ENCODE measurements at places on chromosomes 7 and 10. TPM values are rescaled to one million over a fixed set of nuclear protein-coding genes. Genes with fewer than 3 reads are reported as not detected.

- no peaks in the 10 kb centered on the region for H3K36me3 ChIP-seq
- DNase-seq: no peak
- no peak overlapping the region for H3K27ac ChIP-seq
- H3K4me1 ChIP-seq: no peaks in the 10 kb centered on the region
- H3K4me3 ChIP-seq: no peak overlapping the region
Measured at GRCh38 chr7:141788296-141788695, 1.7 kb upstream of the TAS2R5 start.

DNA sequence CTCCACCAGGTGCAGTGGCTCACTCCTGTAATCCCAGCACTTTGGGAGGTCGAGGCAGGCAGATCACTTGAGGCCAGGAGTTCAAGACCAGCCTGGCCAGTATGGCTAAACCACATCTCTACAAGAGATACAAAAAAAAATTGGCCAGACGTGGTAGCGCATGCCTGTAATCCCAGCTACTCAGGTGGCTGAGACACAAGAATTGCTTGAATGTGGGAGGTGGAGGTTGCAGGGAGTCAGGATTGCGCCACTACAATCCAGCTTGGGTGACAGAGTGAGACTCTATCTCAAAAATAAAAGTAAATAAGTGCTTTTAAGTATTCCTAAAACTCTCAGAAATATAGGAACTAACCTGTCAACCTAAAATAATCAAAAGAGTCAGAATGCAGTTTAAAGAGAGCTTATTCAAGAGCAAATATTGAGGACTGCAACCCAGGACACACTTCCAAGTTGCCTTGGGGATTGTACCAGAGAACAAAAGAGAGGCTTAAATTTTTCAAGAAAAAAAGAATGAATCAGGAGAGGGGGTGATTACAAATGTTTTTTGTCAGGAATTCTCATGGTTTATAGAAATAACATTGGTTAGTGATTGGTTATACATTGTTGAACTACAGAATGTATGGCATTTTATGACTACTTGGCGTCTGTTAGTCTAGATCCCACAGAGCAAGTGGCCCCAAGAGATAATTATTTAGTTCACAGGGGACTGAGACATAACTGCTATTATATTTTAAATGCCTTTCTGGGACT, 33.2 kb upstream of the PPP1R9A start:
- H3K4me1 ChIP-seq: no peaks in the 10 kb centered on the region
- no peak overlapping the region for H3K4me3 ChIP-seq
- H3K36me3 ChIP-seq: no peaks in the 10 kb centered on the region
- H3K27me3 ChIP-seq: no peaks in the 10 kb centered on the region

The AKR1C8 gene
- total RNA-seq: not detected

The USP6NL gene
- 2.8 TPM for total RNA-seq

GRCh38 chr7:151013733-151014497, 10.4 kb downstream of the ATG9B start:
- H3K27ac ChIP-seq: no peak overlapping the region
- H3K4me3 ChIP-seq: peak overlapping the region; percentile 49
- peaks cover 84% of the 10 kb centered on the region for H3K27me3 ChIP-seq
- DNase-seq: peak; percentile 84

The SKIDA1 gene
- total RNA-seq: 0.36 TPM

- H3K27ac ChIP-seq: no peak overlapping the region
- DNase-seq: no peak
- no peak overlapping the region for H3K4me3 ChIP-seq
- H3K27me3 ChIP-seq: no peaks in the 10 kb centered on the region
- H3K36me3 ChIP-seq: no peaks in the 10 kb centered on the region
- no peaks in the 10 kb centered on the region for H3K4me1 ChIP-seq
Measured at GRCh38 chr7:111012799-111013675, 77.9 kb upstream of the LRRN3 start.

- no peak overlapping the region for H3K4me3 ChIP-seq
- no peak for DNase-seq
- no peak overlapping the region for H3K27ac ChIP-seq
- no peaks in the 10 kb centered on the region for H3K4me1 ChIP-seq
- H3K36me3 ChIP-seq: no peaks in the 10 kb centered on the region
Measured at GRCh38 chr7:156652886-156653568, 12.5 kb downstream of the RNF32 start.

DNA sequence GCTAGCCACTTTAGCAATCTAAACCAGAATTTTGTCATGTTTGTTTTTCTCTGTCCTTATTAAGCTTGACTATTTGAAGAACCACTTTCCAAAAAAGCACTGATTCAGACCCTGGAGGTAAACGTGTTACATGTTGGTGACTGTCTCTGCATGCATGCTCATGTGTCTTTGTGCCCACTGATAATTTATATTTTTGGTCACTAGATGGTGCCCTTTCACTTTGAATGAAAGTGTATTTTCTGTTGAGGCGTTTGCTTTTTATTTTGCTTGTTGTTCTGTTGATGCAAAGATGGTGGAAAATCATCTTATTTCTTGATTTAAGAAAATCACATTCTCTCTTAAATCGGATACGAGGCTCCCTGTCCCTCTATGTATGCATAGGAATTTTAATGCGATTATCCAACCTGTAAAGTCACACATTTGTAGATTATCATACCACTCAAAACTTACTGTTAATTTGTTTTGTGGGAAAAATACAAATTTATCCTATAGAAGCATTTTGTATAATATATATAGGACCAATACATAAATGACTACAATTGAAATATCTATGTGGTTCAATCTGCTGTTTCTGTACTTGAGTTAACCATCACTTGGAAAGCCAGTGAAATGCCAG, 269.3 kb downstream of the BICC1 start:
- H3K27me3 ChIP-seq: no peaks in the 10 kb centered on the region
- DNase-seq: no peak
- H3K4me3 ChIP-seq: no peak overlapping the region
- H3K27ac ChIP-seq: peak overlapping the region; percentile 42

All from psoas muscle (tissue), 8 donors.